ENCODE measurements at places on chromosomes 6 and 20.
A peak's percentile ranks its signal among the peaks of the same experiment; 100 is the strongest.

DNA sequence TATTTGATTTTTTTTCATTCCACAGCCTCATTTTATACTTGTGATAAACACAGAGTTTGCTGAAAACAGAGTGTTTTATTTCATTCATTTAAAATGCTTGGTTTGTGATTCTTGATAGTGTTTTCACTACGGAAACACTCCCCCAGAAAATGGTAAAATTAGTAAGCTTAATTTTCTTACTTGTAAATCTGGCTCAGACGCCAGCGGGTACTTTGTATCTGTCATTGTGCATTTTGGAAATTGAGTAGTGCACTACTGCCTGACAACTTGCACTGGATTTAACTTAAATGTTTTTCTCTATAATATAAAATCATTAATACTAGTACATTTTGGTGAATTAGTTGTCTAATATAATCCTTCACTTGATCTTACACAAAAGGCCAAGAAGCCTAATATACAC lies 37.0 kb upstream of the HINT3 start:
- DNase-seq, result no peak

- DNase-seq, result peak; percentile 9
Observed at GRCh38 chr20:8305449-8305978, 173.4 kb downstream of the PLCB1 start.

DNA sequence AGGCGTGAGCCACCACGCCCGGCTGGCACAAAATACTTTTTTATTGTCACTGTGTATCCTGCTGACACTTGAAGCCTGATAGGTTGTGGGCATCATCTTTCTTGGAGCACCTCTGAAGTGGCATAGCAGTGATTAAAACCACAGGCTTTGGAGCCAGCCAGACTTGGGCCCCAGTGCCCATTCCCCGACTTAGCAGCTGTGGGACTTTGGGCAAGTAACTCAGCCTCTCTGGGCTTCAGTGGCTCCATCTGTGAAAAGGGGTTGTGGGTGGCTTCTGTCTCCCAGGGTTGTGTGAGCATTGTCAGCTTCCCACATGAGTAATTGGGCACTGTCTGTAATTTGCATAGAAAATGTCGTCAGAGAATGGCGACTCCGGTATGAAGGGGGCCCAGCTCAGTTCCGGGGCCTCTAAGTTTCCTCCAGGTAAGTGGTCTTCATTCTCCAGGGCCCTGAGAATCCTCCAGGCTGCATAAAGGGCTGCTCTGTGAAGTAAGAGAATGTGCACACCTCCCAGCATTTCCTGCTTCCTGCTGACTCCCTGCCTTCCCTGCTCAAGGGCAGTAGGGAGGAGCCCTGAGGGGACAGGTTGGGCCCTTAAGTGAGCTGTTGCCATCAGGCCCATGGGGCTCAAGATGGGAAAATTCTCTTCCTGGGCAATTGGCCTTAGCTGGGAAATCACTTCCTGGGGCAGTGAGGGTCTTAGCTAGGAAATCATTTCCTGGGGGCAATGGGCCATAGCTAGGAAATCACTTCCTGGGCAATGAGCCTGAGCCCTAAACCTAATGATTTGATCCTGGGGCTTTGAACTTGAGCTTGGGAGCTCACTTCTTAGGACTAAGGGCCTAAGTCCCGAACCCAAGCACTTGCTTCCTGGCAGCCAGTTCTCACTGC lies 27.2 kb downstream of the ARHGAP40 start:
- DNase-seq, result no peak

- no peak for DNase-seq
Observed at GRCh38 chr6:91573826-91574416, 987.0 kb upstream of the MAP3K7 start.

- no peak for DNase-seq
Observed at GRCh38 chr20:10626896-10627295, 46.9 kb downstream of the JAG1 start.

DNA sequence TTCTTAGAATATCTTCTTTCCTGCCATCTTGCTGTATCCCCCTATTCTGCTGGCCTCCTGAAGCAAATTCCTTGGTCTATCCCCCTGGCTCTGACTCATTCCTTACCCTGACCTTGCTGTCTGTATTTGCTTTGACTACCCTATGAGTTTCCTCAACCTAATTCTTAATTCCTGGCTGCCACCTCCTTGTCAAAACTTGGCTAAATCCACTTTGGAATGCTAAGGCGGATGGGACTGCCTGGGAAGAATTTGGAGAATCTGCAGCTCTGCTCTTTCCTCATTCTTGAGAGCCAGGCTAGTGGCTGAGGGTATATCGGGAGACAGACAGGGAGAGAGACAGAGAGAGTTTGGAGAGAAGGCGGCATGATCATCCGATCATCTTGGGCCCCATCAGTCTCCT lies 24.4 kb downstream of the CAP2 start:
- DNase-seq, result no peak

DNA sequence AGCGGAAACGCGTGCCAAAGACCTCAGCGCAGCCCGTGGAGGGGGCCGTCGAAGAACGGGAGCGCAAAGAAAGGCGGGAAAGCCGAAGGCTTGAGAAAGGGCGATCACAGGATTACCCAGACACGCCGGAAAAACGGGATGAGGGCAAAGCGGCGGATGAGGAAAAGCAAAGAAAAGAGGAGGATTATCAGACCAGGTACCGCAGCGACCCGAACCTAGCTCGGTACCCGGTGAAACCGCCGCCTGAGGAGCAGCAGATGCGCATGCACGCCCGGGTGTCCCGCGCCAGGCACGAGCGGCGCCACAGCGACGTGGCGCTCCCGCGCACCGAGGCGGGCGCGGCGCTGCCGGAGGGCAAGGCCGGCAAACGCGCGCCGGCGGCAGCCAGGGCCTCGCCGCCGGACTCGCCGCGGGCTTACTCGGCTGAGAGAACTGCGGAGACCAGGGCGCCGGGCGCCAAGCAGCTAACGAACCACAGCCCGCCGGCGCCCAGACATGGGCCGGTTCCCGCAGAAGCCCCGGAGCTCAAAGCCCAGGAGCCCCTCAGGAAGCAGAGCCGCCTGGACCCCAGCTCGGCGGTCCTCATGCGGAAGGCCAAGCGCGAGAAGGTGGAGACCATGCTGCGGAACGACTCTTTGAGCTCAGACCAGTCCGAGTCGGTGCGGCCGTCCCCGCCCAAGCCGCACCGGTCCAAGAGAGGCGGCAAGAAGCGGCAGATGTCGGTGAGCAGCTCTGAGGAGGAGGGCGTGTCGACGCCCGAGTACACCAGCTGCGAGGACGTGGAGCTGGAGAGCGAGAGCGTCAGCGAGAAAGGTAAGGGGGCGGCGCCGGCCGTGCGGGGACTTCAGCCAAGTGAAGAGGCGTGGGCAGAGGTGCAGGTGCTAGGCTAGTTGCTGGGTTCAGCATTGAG lies 296.2 kb downstream of the RIMS1 start:
- DNase-seq, result no peak

DNA sequence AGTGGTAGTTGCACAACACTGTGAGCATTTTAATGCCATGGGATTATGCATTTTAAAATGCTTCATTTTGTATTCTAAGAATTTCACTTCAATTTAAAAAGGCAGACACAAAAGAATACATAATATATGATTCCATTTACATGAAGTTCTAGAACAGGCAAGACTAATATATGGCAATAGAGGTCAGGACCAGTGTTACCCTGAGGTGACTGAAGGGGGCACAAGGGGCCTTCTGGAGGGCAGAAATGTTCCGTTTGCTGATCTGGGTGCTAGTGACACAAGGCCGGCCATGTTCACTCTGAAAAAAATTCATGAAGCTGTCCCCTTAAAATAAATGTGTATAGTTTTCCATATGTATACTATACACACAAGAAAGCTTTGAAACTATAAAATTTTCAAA lies 28.5 kb downstream of the TASP1 start:
- no peak for DNase-seq

GRCh38 chr20:31485450-31486339 lies 10.6 kb downstream of the REM1 start:
- DNase-seq, result no peak

- DNase-seq, result no peak
Observed at GRCh38 chr6:134937426-134937825, 12.5 kb downstream of the ALDH8A1 start.

- DNase-seq, result no peak
Observed at GRCh38 chr6:37539171-37540028, 39.7 kb upstream of the CCDC167 start.

DNA sequence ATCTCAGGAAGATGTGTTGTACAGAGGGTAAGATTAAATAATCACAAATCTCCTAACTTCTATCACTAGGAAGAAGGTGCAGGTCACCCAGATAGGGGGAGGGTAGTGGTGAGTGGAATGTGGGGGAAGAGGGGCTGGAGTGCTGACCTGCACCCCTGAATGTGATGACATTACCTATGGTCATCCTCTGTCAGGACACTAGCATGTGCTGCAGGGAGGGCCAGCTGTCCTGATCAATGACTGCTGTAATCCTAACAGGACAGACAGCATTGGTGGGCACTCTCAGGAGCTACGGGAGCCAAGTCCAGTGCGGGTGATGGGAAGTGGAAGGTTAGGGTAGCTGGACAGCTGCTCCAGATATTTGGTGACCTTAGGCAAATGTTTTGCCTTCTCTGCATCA lies 45.2 kb upstream of the CST5 start:
- no peak for DNase-seq

Measured in NCI-H774 (cell line).